GM23338 (cell line): ENCODE measurements at places on chromosomes 1 and 21. TPM values are rescaled to one million over a fixed set of nuclear protein-coding genes. Genes with fewer than 3 reads are reported as not detected.

The PPFIA4 gene
- total RNA-seq, result 7.6 and 8.0 TPM in 2 replicates

The CFAP107 gene
- 0.07 TPM in 1 of 2 replicates, not detected in the other for total RNA-seq

The DYRK3 gene
- 8.5 and 9.5 TPM in 2 replicates for total RNA-seq

The AK5 gene
- total RNA-seq, result 8.8 and 18.3 TPM in 2 replicates

The CELA2B gene
- total RNA-seq, result not detected in 2 replicates

The CFHR4 gene
- not detected in 2 replicates for total RNA-seq

- peaks cover 39% of the 10 kb centered on the region for H3K4me1 ChIP-seq
- no peak for DNase-seq
- H3K36me3 ChIP-seq, result no peaks in the 10 kb centered on the region
Measured at GRCh38 chr1:208234721-208235120, 9.5 kb downstream of the PLXNA2 start.

DNA sequence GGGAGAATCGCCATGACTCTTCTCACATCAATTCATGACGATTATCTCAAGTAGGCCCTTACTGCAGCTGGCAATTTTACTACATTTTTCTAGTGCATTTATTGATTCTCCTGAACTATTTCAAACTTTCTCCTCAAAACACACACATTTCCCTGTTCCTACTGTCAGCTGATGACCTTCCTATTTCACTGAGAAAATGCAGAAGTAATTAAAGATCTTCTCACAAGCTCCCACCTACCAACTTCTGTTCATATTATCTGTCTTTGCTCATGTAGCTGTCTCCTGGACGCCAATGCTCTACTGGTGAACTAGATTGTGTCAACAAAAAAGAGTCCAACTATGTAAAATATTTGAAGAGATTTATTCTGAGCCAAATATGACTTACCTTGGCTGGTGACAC, 36.4 kb upstream of the FASLG start:
- no peaks in the 10 kb centered on the region for H3K27me3 ChIP-seq
- H3K4me3 ChIP-seq, result no peak overlapping the region
- H3K4me1 ChIP-seq, result no peaks in the 10 kb centered on the region
- DNase-seq, result no peak
- no peaks in the 10 kb centered on the region; the same call in 1 of the 2 replicates for H3K36me3 ChIP-seq

GRCh38 chr21:34018910-34019309, 54.5 kb upstream of the MRPS6 start:
- H3K4me1 ChIP-seq, result peaks cover 17% of the 10 kb centered on the region
- no peaks in the 10 kb centered on the region for H3K27me3 ChIP-seq
- no peak overlapping the region for H3K27ac ChIP-seq
- no peak overlapping the region for H3K4me3 ChIP-seq
- no peaks in the 10 kb centered on the region for H3K36me3 ChIP-seq
- no peak for DNase-seq

DNA sequence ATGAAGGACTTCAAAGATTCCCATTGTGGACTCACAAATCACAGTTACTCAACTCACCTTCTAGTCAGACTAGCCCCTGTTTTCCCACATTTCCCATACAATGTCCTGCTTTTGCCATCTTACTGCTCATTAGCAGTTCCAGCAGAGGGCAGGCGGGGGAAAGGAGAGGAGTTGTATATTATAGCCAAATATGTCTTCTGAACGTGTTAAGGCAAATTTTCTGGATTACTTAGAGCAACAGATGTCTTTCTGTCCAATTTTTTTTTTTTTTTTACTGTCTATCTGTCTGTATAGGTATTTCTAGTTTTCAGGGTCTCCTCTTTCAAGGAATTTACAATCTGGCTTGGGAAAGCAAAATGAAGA, 29.9 kb upstream of the DDAH1 start:
- H3K4me3 ChIP-seq, result no peak overlapping the region
- no peak overlapping the region for H3K27ac ChIP-seq
- no peaks in the 10 kb centered on the region for H3K27me3 ChIP-seq
- H3K4me1 ChIP-seq, result no peaks in the 10 kb centered on the region
- H3K36me3 ChIP-seq, result no peaks in the 10 kb centered on the region

DNA sequence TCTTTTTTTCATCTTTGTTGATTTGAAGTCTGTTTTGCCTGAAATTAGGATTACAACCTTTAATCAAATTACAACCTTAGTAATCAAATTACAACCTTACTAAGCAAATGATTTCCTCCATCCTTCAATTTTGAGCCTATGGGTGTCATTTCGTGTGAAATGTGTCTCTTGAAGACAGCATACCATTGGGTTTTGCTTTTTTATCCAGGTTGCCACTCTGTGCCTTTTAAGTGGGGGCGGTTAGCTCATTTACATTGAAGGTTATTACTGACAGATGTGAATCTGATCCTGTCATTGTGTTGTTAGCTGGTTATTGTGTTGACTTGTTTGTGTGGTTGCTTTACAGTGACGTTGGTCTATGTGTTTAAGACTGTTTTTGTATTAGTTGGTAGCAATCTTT, 74.8 kb upstream of the BCL9 start:
- H3K4me1 ChIP-seq, result no peaks in the 10 kb centered on the region
- no peak for DNase-seq
- H3K27me3 ChIP-seq, result no peaks in the 10 kb centered on the region
- no peaks in the 10 kb centered on the region for H3K36me3 ChIP-seq

DNA sequence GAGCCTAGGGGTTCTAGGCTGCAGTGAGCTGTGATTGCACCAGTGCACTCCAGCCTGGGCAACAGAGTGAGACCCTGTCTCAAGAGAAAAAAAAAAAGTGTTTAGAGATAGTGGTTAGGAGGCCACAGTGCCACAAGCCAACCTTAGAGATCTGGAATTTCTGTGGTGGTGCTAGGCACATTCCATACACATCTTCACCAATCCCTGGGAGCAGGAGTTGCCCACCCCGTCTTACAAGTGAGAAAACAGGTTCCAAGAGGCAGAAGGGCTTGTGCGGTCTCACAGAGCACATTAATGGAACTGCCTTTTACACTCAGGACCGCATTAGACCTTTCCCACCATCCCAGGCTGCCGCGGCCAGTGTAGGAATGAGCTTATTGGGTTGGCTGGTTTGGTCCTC, 93.2 kb downstream of the EPHB2 start:
- no peak for DNase-seq
- H3K27ac ChIP-seq, result no peak overlapping the region
- H3K4me3 ChIP-seq, result no peak overlapping the region
- peaks cover 21% of the 10 kb centered on the region for H3K4me1 ChIP-seq
- H3K36me3 ChIP-seq, result no peaks in the 10 kb centered on the region

DNA sequence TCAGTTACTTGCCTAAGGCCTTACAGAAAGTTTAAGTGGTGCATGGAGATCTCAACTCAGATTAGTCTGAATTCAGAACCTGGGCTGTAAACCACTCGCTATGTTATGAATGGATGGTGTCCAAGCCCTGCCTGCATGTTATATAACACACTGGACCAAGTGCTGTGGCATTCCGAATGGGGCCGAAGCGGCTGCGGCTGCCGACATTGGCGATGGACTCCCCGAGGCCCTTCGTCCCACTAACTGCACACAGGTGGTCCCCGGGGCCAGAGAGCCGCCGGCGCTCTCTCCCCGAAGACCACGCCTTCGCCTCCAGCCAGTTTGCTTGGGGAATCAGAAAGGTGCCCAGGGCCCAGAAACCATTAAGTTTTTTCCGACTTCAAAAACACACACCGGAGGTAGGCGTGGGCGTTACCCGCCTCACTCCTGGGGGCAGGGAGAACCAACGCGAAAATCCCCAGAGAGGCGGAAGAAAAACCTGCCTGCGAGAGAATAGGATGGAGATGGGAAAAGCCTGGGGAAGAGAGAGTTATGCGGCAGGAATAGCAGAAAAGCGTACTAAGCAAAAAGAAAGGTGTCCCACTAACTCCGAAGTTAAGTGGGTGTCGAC, 579 bp upstream of the TENT5C start:
- DNase-seq, result peak; percentile 62
- H3K36me3 ChIP-seq, result no peaks in the 10 kb centered on the region
- H3K27me3 ChIP-seq, result peaks cover 51% of the 10 kb centered on the region
- no peak overlapping the region for H3K27ac ChIP-seq
- H3K4me1 ChIP-seq, result peaks cover 25% of the 10 kb centered on the region

DNA sequence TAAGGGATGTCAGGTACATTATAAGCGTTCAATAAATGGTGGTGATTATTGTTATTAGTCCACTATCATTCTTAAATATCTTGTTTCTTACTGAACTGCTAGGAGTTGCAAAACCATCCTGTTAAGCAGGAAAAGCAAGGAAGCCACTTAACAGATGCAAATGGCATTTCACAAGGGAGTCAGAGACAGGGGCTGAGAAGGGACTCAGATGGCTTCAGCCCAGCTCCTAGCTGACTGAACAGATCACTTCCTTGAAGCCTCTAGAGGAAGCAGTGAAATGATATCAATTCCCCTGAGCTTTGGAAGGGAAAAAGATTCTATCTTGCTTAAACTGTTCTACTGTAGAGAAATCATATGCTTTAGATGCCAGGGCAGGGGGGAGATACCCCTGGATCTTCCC, 151.5 kb downstream of the ST6GALNAC5 start:
- no peaks in the 10 kb centered on the region for H3K27me3 ChIP-seq
- DNase-seq, result peak; percentile 53
- H3K4me3 ChIP-seq, result no peak overlapping the region
- no peaks in the 10 kb centered on the region for H3K36me3 ChIP-seq

- H3K27me3 ChIP-seq, result no peaks in the 10 kb centered on the region
- no peaks in the 10 kb centered on the region for H3K4me1 ChIP-seq
- DNase-seq, result no peak
- H3K27ac ChIP-seq, result no peak overlapping the region
Measured at GRCh38 chr1:247459507-247459906, 1.6 kb upstream of the OR2B11 start.

GRCh38 chr1:231387770-231388669, 34.1 kb downstream of the EGLN1 start:
- no peaks in the 10 kb centered on the region for H3K27me3 ChIP-seq
- no peak for DNase-seq
- H3K4me1 ChIP-seq, result no peaks in the 10 kb centered on the region
- H3K36me3 ChIP-seq, result no peaks in the 10 kb centered on the region

GRCh38 chr21:33945652-33946270, 30.2 kb upstream of the ATP5PO start:
- H3K4me1 ChIP-seq, result peaks cover 39% of the 10 kb centered on the region
- no peaks in the 10 kb centered on the region for H3K27me3 ChIP-seq
- DNase-seq, result no peak
- H3K27ac ChIP-seq, result no peak overlapping the region

- H3K4me3 ChIP-seq, result no peak overlapping the region
- H3K4me1 ChIP-seq, result peaks cover 11% of the 10 kb centered on the region
- H3K36me3 ChIP-seq, result no peaks in the 10 kb centered on the region; the same call in 1 of the 2 replicates
- H3K27ac ChIP-seq, result no peak overlapping the region
- DNase-seq, result no peak
Measured at GRCh38 chr1:208160259-208160819, 83.8 kb downstream of the PLXNA2 start.

- H3K27me3 ChIP-seq, result no peaks in the 10 kb centered on the region
- H3K4me1 ChIP-seq, result peaks cover 19% of the 10 kb centered on the region
- no peak overlapping the region for H3K4me3 ChIP-seq
- H3K36me3 ChIP-seq, result peaks cover 7% of the 10 kb centered on the region
- DNase-seq, result no peak
Measured at GRCh38 chr1:200453553-200453905, 43.7 kb upstream of the ZNF281 start.

DNA sequence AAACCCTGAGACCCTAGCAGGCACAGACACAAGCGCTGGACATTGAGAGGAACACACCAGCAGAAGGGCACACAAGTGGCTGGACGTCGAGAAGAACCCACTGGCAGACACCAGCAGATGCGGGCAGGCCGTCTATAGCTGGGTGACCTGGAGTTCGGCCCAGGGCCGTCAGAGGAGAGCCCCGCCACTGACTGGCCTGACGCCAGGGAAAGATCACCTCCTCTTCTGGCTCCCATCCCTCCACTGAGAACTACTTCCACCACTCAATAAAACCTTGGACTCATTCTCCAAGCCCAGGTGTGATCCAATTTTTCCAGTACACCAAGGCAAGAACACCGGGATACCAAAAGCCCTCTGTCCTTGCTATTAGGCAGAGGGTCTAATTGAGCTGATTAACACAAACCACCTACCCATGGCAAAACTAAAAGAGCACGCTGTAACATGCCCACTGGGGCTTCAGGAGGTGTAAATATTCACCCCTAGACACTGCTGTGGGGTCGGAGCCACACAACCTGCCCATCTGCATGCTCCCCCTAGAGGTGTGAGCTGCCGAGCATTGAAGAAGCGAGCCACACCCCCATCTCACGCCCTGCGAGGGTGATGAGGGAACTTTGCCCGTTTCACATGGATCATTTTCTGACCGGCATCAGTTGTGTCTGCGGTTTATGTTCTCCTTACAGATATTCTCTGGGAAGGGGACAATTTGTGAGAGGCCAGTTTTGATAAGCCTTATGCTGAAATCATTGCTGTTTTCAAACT, 104.8 kb downstream of the HLX start:
- H3K4me3 ChIP-seq, result no peak overlapping the region
- no peak overlapping the region for H3K27ac ChIP-seq
- H3K36me3 ChIP-seq, result no peaks in the 10 kb centered on the region
- no peaks in the 10 kb centered on the region for H3K27me3 ChIP-seq
- peak; percentile 79 for DNase-seq

- H3K27me3 ChIP-seq, result no peaks in the 10 kb centered on the region
- H3K4me1 ChIP-seq, result peaks cover 13% of the 10 kb centered on the region; the same call in 1 of the 2 replicates
- no peak overlapping the region for H3K27ac ChIP-seq
Measured at GRCh38 chr1:69504730-69505252, 62.9 kb upstream of the LRRC7 start.

GRCh38 chr1:236103059-236103458, 38.2 kb upstream of the NID1 start:
- no peak overlapping the region for H3K27ac ChIP-seq
- DNase-seq, result peak; percentile 61
- H3K4me1 ChIP-seq, result no peaks in the 10 kb centered on the region
- H3K27me3 ChIP-seq, result no peaks in the 10 kb centered on the region

GRCh38 chr1:236978740-236979139, 25.5 kb downstream of the MT1HL1 start:
- H3K4me3 ChIP-seq, result no peak overlapping the region
- peaks cover 6% of the 10 kb centered on the region; the same call in 1 of the 2 replicates for H3K4me1 ChIP-seq
- no peak overlapping the region for H3K27ac ChIP-seq
- no peaks in the 10 kb centered on the region; the same call in 1 of the 2 replicates for H3K36me3 ChIP-seq
- H3K27me3 ChIP-seq, result no peaks in the 10 kb centered on the region

DNA sequence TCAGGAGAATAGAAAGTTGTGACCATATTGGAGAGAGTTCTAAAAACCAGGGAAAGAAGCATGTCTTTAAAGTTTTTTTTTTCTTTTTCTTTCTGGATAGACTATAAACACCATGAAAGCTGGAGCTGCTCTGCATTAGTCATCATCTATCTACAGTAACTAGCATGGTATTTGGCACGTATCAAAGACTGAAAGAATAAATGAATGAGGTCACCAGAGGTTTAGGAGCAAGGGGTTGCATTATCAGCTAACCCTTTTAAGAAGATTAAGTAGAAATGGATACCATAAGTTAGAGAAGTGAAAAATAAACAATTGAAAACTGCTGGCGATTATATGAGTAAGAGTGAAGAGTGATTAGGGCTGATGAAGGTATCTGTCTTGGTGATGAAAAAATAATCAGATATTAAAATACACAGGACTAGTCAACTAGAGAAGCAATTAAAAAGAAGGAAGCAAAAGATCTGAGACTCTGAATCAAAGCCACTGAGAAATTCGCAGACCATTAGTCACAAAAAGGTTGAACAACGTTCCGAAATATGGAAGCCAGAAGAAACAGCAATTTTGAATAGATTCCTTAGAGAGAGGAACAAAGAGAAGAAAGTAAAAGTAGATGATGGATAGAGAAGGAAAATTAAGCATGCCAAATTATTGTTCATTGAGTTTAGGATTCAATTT, 536.4 kb downstream of the DPYD start:
- H3K36me3 ChIP-seq, result no peaks in the 10 kb centered on the region
- H3K27me3 ChIP-seq, result no peaks in the 10 kb centered on the region
- no peak overlapping the region for H3K4me3 ChIP-seq
- DNase-seq, result no peak
- H3K27ac ChIP-seq, result no peak overlapping the region
